G401 (cell line): ENCODE measurements at places on chromosomes 12 and 14. TPM values are rescaled to one million over a fixed set of nuclear protein-coding genes. Genes with fewer than 3 reads are reported as not detected.
A peak's percentile ranks its signal among the peaks of the same experiment; 100 is the strongest.

- no peak for DNase-seq
Measured at GRCh38 chr14:68951035-68951797, 27.9 kb downstream of the ACTN1 start.

Gene PTGER2
- total RNA-seq: 0.10 and 0.43 TPM in 2 replicates

DNA sequence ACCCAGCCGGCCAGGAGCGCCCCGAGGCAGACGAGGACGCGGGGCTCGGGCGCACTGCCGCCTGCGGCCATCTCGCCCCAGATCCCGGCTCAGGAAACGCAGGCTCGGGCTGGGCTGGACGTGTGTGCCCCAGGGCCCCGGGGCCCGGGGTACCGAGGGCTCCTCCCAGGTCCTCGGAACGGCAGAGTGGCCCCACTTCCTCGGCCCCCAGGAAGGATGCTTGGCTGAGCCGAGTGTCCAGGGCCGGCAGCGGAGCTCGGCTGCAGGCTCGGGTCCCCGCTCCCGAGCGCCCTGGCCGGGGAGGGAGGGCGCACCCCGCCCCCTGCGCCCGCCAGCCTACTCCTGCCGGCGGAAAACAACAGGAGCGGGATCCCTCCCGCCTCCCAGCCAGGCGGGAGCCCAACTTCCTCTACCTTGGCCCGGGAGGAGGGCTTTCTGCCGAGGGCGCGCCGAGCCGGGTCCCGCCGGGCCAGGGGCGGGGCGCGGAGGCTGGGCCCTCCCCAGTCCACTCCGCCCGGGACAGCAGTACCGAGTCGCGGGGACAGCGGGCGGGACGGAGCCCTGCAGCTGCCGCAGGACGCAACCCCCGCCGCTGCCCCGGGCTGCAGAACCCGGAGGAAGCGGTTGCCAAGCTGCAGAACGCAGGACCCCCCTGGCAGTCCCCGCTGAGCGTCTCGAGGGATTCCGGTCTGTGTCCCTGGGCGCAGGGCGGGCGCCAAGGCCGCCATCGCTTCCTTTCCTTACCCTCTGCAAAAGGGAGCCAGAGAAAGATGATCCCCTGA is at the start of gene VSIG10:
VSIG10 (minus strand) TSS at position 411 of the 782 bp plus-strand sequence; CDS start at position 71, 340 bp downstream.
- peak; percentile 38 for DNase-seq

GRCh38 chr14:88075269-88075981 is 70.5 kb downstream of the GPR65 start:
- DNase-seq: no peak

- DNase-seq: no peak
Measured at GRCh38 chr12:108117163-108117849, 11.8 kb upstream of the WSCD2 start.

Gene POTEG
- not detected in 2 replicates for total RNA-seq
